ENCODE measurements at places on chromosomes 3 and 15. TPM values are rescaled to one million over a fixed set of nuclear protein-coding genes. Genes with fewer than 3 reads are reported as not detected.

Gene C3orf52
- 9.3 TPM for total RNA-seq

- H3K4me3 ChIP-seq, result no peak overlapping the region
- no peaks in the 10 kb centered on the region for H3K4me1 ChIP-seq
- DNase-seq, result no peak
- no peaks in the 10 kb centered on the region for H3K27me3 ChIP-seq
- no peak overlapping the region for H3K27ac ChIP-seq
Observed at GRCh38 chr3:156459434-156459833, 95.5 kb downstream of the SSR3 start.

DNA sequence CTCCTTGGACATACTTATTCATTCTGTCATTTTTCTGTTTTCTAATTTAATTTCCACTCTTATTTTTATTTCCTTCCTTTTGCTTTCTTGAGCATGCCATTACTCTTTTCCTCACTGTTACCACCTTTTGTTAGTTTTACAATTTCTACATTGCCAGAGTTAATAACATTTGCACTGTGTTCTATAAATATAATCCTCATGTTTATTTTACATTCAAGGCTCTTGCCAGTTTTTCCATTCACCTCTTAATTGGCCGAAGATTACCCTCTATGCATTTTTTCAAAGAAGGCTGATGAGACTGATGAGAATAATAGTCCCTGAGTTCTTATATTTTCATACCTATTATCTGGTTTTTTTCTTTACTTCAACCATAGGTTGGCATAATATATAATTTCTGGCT lies 10.5 kb downstream of the BTD start:
- no peaks in the 10 kb centered on the region for H3K36me3 ChIP-seq
- H3K4me1 ChIP-seq, result peaks cover 2% of the 10 kb centered on the region
- H3K27ac ChIP-seq, result no peak overlapping the region
- H3K27me3 ChIP-seq, result no peaks in the 10 kb centered on the region
- no peak for DNase-seq

DNA sequence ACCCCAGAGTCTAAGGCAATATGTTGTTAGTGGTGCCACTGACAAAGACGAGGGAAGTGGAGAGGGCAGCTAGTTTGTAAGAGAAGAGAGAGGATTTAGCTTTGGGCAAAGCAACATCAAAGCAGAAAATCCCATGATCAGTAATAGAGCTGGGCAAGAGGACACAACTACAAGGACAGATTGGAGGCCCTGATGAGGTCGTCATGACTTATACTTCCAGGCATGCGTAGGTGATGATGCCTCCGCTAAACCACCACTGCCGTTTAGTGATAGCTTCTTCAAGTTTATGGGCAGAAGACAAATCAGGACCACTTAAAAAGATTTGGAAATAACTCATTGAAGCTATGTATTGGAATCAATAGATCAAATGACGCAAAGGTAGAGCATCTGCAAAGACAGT lies 2.6 kb downstream of the HRG start:
- H3K27ac ChIP-seq, result peak overlapping the region; percentile 44
- no peak overlapping the region for H3K4me3 ChIP-seq
- H3K4me1 ChIP-seq, result peaks cover 13% of the 10 kb centered on the region

- no peaks in the 10 kb centered on the region for H3K27me3 ChIP-seq
- H3K4me3 ChIP-seq, result peak overlapping the region; percentile 32
- H3K4me1 ChIP-seq, result peaks cover 81% of the 10 kb centered on the region
Observed at GRCh38 chr15:90413411-90414379, 25.7 kb downstream of the IQGAP1 start.

DNA sequence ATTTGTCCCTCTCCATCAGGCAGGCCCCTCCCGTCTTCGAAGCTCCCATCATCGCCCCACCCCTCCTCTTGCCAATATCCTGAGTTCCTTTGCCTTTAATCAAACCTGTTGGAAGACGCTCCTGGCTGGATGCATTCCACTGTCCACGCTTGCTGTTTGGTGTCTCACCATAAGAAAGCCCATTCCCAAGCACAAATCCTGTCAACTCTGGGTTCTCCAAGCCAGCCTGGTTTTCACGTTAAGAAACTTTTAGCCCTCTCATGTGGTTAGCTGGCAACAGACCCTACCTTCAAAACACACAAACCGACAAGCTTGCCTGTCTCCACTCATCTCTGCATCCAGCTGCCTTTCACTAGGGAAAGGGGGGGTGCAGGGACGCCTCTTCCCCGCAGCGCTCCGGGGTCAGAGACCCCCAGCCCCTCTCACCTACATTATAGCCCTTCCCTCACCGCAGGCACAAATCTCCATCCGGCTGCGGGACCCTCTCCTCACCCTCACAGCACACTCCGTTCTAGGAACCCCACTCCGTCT lies 1.1 kb downstream of the GORASP1 start:
- H3K4me1 ChIP-seq, result peaks cover 36% of the 10 kb centered on the region
- DNase-seq, result no peak
- H3K4me3 ChIP-seq, result peak overlapping the region; percentile 83
- H3K27ac ChIP-seq, result peak overlapping the region; percentile 68
- peaks cover 1% of the 10 kb centered on the region for H3K36me3 ChIP-seq

GRCh38 chr3:90015688-90016356 lies 908.4 kb downstream of the EPHA3 start:
- no peaks in the 10 kb centered on the region for H3K4me1 ChIP-seq
- DNase-seq, result no peak
- no peaks in the 10 kb centered on the region for H3K27me3 ChIP-seq
- H3K36me3 ChIP-seq, result no peaks in the 10 kb centered on the region

- no peaks in the 10 kb centered on the region for H3K36me3 ChIP-seq
- peaks cover 5% of the 10 kb centered on the region for H3K27me3 ChIP-seq
- no peak overlapping the region for H3K4me3 ChIP-seq
- DNase-seq, result no peak
- H3K27ac ChIP-seq, result no peak overlapping the region
Observed at GRCh38 chr3:169619793-169620192, 43.7 kb downstream of the MECOM start.

Gene RCCD1
- 37.4 TPM for total RNA-seq

- no peaks in the 10 kb centered on the region for H3K36me3 ChIP-seq
- H3K4me1 ChIP-seq, result no peaks in the 10 kb centered on the region
- no peak overlapping the region for H3K4me3 ChIP-seq
- no peaks in the 10 kb centered on the region for H3K27me3 ChIP-seq
- H3K27ac ChIP-seq, result no peak overlapping the region
- DNase-seq, result no peak
Observed at GRCh38 chr15:37032091-37032775, 68.1 kb downstream of the MEIS2 start.

- H3K27ac ChIP-seq, result peak overlapping the region; percentile 44
- H3K27me3 ChIP-seq, result peaks cover under 1% of the 10 kb centered on the region
- DNase-seq, result no peak
- H3K36me3 ChIP-seq, result no peaks in the 10 kb centered on the region
Observed at GRCh38 chr3:124619887-124620599, 110.2 kb upstream of the UMPS start.

DNA sequence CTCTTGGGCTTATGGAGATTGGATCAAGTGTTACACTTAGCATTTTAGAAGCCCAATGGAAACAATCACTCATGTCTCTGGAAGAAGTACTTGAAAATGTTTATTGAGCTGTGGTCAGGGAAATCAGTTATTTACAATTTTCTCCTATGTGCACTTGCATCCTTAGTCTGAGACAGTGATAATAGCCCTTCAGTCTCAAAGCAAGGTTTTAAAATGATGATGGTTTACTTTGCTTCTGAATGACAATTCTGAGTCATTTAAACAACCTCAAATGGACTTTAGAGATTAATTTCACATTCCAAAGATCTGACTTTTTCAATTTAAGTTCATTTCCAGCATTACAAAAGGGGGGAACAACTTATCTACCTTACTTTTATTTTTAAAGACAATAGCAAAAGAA lies 20.1 kb downstream of the TIPARP start:
- DNase-seq, result no peak
- peaks cover 31% of the 10 kb centered on the region for H3K4me1 ChIP-seq
- peaks cover 46% of the 10 kb centered on the region for H3K36me3 ChIP-seq
- no peaks in the 10 kb centered on the region for H3K27me3 ChIP-seq
- no peak overlapping the region for H3K27ac ChIP-seq

Gene FOXL2
- total RNA-seq, result not detected

Gene H1-8
- total RNA-seq, result not detected

- no peak for DNase-seq
- H3K27me3 ChIP-seq, result peaks cover 5% of the 10 kb centered on the region
- no peaks in the 10 kb centered on the region for H3K4me1 ChIP-seq
Observed at GRCh38 chr3:65338571-65338970, 650.8 kb upstream of the ADAMTS9 start.

Gene ANKRD63
- total RNA-seq, result not detected

Data from activated CD4-positive, alpha-beta T cell treated with anti-CD3 and anti-CD28 coated beads for 36 hours (primary cell).